ENCODE measurements at places on chromosomes 2 and 18. TPM values are rescaled to one million over a fixed set of nuclear protein-coding genes. Genes with fewer than 3 reads are reported as not detected.

CCDC150 gene
- total RNA-seq: 10.2 TPM

SP140 gene
- 0.99 TPM for total RNA-seq

SERPINB12 gene
- total RNA-seq: not detected

DCDC2C gene
- 0.99 TPM for total RNA-seq

B4GALT6 gene
- total RNA-seq: 52.3 TPM

AQP12A gene
- not detected for total RNA-seq

Measured in spinal cord (tissue), 10 donors.